Activated T-cell treated with anti-CD3 and anti-CD28 coated beads, Interleukin-2, amount 50 U/mL, for 24 hours (primary cell): ENCODE measurements at places on chromosomes 4 and X.

GRCh38 chr4:174252412-174252811 lies 31.1 kb downstream of the FBXO8 start:
- no peak for DNase-seq

- DNase-seq: no peak
These were observed 667.7 kb upstream of the SLIT2 start for GRCh38 chr4:19583827-19584569.

- DNase-seq: no peak
These were observed 264.9 kb upstream of the PRPS2 start for GRCh38 chrX:12526306-12526705.

DNA sequence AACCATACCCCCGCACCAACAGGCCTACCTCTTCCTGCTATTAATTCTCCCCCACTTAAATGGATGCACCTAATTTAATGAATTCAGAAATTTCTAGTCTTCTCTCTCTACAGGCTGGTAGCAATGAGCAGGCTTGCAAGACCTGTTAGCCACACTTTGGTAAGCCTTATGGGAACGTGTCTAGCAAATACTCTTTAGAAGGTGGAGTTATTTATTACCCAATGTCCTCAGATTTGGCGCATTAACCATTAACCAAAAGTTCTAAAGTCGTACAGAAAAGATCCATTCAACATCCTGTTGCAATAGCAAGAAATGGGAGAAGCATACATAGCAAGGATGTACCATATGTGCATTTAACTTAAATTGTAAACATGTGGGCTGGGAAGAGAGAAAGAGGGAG lies 47.5 kb downstream of the SLITRK2 start:
- no peak for DNase-seq

- DNase-seq: no peak
These were observed 18.7 kb upstream of the SPANXB1 start for GRCh38 chrX:140983730-140984129.

- no peak for DNase-seq
These were observed 7.9 kb downstream of the GPR101 start for GRCh38 chrX:137025930-137026329.

GRCh38 chr4:149910177-149910576 lies 94.5 kb upstream of the IQCM start:
- DNase-seq: no peak

- no peak for DNase-seq
These were observed 56.3 kb upstream of the HPSE start for GRCh38 chr4:83390944-83391343.

GRCh38 chr4:168586926-168587325 lies 90.1 kb downstream of the PALLD start:
- no peak for DNase-seq
